ENCODE measurements at places on chromosomes 5 and 9.

DNA sequence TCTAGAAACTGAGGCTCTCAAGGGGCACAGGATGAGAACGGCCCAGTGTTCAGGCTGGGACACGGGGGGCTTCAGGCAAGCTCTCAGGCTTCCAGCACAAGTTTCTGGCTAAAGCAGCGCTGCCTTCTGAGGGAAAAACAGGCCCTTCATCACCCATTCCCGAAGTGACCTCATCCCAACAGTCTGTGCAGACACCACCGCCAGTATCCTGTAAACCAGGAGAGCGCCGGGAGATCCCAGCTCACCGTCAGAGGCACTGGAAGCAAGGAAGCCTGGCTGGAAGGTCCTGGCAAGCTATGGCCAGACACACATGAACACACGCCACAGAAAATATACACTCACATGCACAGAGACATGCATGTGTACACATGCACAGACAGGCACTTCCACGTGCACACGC is 8.8 kb downstream of the SLC12A7 start:
- DNase-seq, result no peak

DNA sequence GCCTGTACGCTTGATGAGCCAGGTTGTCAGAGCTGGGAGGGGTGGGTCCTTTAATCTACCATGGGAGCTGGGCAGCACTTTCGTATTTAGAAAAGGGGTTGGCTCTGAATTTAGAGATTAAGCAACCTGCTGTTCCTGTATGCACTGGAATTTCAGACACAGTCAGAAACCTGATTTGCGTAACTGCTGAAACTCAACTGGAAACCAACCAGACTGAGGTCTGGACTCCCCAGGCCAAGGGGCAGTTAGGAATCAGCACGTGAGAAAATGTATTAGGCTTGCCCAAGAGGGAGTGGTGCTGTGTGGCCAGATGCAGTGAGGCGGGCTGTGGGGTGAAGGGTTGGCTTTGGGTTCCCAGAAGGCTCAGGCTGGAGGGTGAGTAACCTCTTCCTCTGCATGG is 235.0 kb downstream of the GOLPH3 start:
- no peak for DNase-seq

GRCh38 chr5:14534773-14535172 is 46.8 kb upstream of the OTULINL start:
- DNase-seq, result no peak

- no peak for DNase-seq
These were observed 134.1 kb upstream of the IFNE start for GRCh38 chr9:21616082-21616778.

GRCh38 chr5:139795074-139796001 is at the start of gene PSD2:
Gene PSD2, plus strand, starts transcription at chr5:139795808. Its CDS starts 13,633 bp downstream, at chr5:139809441.
- no peak for DNase-seq

GRCh38 chr9:125707472-125707804 is 430 bp upstream of the MAPKAP1 start:
- DNase-seq, result no peak

GRCh38 chr5:87277279-87277835 is 9.7 kb downstream of the RASA1 start:
- no peak for DNase-seq

DNA sequence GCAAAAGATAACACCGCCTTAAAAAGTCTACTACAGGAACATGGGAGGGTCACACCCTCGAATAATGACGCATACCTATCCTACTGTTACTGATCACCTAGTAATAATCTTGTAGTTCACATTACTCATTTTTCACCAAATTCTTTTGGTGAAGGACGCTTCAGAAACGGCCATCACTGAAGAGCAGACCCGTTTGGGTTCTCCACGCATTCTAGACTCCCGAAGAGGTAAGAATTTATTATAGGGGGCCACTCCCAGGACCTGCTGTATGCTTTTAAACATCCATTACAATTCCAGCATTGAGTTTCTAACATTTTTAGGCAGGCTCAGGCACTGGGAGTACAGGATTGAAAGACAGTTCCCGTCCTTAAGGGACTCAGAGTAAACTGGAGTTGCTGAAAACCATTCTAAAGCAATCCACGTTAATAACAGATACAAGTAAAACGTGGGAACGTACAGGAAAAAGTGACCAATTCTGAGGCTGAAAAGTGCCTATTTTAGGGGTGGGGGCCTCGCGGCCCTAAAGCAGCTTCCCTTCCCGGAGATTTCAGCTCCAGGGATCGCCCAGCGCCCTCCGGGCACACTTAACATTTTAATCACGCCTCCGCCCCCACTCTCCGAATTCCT is at the start of gene FER:
Gene FER, plus strand, starts transcription at position 124 of the 627 bp plus-strand sequence. CDS start 50,286 bp downstream, outside the sequence.
- no peak for DNase-seq

GRCh38 chr9:19879062-19879461 is 90.2 kb upstream of the SLC24A2 start:
- DNase-seq, result no peak

- DNase-seq, result no peak
These were observed 36.5 kb upstream of the EGFL7 start for GRCh38 chr9:136626066-136626725.

DNA sequence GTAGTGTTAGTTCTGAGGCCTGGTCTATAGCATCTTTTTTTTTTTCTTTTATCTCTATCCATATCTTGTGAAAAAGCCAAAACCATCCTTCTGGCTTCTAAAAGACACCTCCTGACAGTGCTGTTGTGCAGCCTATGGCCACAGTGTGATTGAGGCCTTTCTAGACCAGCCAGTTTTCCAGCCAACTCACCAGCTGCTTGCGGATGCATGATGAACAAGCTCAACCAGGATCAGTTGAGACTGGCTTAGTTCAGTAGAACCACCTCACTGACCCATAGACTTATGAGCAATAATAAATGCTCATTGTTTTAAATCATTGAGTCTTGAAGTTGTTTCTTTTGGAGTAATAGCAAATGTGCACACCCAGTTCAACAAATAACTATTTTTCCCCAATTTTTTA is 296.9 kb downstream of the FAM170A start:
- DNase-seq, result no peak

DNA sequence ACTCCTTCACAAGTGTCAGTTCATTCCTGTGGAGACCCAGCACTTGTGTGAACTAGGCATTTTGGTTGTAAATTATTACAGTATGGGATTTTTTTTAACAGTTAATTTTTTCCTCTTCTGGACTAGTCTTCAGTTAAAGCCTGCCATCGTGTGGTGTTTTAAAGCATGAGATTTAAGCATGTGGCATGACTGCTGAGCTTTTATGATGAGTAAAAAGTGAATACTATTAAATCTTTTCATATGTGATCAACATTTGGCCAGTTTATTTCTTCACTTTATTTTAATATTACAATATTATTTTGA is 25.0 kb downstream of the LMNB1 start:
- no peak for DNase-seq

DNA sequence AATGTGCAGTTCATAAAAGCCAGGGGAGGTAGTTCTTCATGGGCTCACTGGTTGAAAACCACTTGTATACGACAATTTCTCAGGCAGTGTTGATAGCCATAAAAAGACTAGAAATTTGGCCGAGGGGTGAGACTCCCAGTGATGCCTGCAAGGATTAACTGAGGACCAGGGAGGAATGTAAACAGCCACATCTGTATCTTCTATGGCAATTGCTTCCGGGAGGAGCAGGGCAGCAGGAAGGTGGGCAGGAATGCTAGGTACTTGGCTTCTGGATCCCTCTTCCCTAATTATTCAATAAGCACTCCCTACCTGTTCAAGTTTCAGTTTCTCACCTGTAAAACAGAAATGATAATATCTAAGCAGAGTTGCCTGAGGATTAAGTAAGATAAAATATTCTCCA is 45.4 kb downstream of the TMEM232 start:
- DNase-seq, result no peak

- no peak for DNase-seq
These were observed 235.4 kb downstream of the AOPEP start for GRCh38 chr9:94961870-94962269.

- DNase-seq, result no peak
These were observed 212.1 kb downstream of the SLF1 start for GRCh38 chr5:94830520-94830919.

DNA sequence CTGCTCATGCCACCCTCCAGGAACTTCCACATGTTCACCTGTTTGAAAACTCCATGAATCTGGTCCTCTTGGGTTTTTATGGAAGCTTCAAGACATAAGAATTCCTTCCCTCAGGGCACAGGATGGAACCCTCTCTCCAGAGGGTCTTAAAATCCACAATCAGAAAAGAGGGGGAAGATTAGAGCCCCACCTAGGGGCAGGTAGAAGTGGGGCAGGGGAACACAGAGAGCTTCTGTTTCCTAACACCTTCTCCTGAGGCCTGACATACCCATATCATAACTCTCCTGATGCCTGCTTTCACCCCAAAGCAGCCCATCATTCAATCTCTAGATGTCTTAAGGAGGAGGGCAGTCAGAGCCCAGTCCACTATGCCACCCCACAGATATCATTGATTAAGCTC is 1087.7 kb upstream of the ARRDC3 start:
- DNase-seq, result no peak

- no peak for DNase-seq
These were observed 120.4 kb upstream of the OSMR start for GRCh38 chr5:38725371-38725865.

Measured in NCI-H1092 (cell line).